ENCODE measurements at places on chromosomes 1 and 21.

GRCh38 chr1:52460694-52461093, 56.3 kb downstream of the PRPF38A start:
- no peak for DNase-seq

GRCh38 chr1:199460933-199461332, 566.6 kb upstream of the NR5A2 start:
- no peak for DNase-seq

GRCh38 chr21:25441835-25442234, 165.4 kb downstream of the MRPL39 start:
- no peak for DNase-seq

DNA sequence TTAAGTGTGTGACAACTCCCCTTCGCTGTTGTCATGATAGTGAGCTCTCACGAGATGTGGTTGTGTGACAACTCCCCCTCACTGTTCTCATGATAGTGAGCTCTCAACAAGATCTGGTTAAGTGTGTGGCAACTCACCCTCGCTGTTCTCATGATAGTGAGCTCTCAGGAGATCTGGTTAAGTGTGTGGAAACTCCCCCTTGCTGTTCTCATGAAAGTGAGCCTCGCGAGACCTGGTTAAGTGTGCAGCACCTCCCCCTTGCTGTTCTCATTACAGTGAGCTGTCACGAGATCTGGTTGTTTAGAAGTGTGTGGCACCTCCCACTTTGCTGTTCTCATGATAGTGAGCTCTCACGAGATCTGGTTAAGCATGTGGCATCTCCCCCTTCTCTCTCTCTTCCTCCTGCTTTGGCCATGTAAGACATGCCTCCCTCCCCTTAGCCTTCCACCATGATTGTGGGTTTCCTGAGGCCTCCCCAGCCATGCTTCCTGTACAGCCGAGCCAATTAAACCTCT, 25.1 kb upstream of the LSS start:
- no peak for DNase-seq

DNA sequence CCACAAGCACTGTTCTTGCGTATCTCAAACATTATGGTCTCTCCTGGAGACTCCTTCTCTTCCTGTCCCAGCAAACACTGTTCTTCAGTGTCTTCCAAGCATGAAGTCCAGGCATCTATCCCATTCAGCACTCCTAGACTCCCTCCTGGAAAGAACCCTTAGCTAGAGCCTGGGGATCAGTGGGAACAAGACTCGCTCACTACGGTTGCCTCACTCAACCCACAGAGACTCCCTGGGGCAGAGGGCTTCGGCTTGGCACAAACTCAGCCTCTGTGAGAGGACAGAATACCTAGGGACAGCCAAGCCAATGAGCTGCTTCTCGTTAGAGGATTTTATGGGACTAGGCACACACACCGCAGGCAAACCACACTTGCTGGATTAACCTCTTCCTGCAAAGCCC, 86.5 kb upstream of the IPO9 start:
- no peak for DNase-seq

GRCh38 chr1:183609759-183610452, 19.6 kb upstream of the NCF2 start:
- no peak for DNase-seq

DNA sequence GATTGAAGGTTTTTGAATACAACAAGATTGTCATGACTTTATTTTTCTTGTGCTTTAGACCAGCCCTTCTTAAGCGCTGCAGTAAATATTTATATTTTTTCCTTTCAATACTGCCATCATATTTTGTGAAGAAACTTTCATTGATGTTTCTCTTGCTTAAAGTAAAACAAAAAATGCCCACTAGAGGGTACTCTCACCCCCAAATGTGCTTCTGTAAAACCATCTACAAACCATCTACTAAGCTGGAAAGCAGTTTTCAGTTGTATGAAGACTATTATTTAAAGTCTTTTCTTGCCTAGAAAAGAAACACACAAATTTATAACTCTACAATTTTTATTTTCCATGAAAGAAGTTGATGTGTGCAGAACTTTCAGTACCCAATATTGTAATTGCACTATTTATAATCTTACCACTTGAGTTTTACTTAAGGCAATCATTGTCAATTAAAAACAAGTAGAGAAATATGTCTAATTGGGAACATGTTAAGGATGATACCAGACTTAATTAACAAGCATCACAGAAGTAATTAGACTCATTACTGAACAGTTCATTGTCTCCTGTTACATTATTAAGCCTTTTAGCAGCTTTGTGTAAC, 10.7 kb downstream of the LEPR start:
- DNase-seq, result peak; percentile 41

DNA sequence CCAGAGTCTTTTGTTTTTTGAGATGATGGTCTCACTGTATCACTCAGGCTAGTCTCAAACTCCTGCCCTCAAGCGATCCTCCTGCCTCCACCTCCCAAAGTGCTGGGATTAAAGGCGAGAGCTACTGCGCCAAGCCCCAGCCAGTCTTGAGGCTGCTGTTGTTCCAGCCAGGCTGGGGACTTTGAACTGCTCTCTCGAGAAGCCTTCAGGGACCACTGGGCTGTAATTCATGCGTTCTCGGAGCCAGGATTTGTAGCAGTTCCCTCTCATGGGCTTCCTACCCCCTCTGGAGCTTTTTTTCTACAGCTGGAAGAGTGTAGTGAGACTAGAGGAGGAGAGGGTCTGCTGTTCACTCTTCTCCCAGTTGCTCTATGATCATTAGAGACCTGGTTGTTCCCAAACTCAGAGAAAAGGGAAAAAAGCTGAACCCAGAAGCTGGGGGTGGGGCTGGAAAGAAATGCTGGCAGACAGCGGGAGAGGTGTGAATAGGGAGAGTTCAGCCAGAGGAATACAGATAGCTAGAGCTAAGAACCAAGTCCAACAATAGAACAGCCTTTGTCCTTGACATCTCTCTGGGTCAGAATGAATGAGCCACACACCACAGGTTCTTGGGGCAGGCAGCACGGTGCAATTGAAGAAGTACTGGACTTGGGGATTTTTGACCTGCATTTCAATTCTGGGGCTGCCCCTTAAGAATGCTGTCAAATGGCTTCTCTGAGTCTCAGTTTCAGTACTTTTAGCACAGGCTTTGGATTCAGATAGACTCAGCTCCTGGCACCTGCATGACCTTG, 13.2 kb upstream of the SLC41A1 start:
- no peak for DNase-seq

DNA sequence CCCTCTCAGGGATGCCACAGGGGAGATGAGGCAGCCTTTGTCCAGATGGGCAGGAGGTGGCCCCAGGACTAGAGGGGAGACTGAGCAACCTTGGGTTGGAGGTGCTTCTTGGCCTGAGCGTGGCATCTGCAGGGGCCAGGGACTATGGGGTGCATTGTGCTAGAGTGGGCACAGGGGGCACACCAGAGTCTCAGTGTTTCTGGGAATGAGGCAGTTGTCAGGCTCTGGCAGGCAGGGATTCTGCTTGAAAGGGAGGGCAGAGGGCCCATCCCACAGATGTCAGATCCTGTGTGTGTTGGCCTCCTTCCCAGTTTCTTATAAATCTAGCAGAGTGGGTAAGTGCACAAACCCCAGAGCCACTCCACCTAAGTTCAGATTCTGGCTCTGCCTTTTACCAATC, 13.7 kb downstream of the LGR6 start:
- DNase-seq, result no peak

GRCh38 chr1:29050166-29050565, 73.5 kb downstream of the TMEM200B start:
- no peak for DNase-seq

DNA sequence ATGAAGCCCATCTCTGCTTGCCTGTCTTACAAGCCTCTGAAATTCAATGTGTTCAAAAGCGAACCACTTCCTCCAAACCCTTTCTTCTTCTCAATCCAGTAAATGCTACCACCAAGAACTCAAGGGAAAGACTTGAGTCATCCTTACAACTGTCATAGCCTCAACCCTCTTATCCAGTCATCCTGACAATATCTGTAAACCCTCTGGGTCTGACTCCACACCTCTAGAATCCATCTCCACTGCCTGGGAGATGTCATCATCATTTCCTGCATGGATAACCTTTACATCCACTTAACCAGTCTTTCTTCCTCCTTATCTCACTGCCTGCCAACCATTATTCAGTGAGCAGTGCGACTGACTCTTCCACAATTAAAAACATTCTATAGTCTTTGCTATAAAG, 441.1 kb downstream of the SETD4 start:
- no peak for DNase-seq

- no peak for DNase-seq
Measured at GRCh38 chr1:21882721-21883415, 54.2 kb downstream of the HSPG2 start.

- peak; percentile 10 for DNase-seq
Measured at GRCh38 chr21:33230545-33231324, 997 bp downstream of the IFNAR2 start.

GRCh38 chr21:38384238-38384560, 114.1 kb downstream of the ERG start:
- no peak for DNase-seq

DNA sequence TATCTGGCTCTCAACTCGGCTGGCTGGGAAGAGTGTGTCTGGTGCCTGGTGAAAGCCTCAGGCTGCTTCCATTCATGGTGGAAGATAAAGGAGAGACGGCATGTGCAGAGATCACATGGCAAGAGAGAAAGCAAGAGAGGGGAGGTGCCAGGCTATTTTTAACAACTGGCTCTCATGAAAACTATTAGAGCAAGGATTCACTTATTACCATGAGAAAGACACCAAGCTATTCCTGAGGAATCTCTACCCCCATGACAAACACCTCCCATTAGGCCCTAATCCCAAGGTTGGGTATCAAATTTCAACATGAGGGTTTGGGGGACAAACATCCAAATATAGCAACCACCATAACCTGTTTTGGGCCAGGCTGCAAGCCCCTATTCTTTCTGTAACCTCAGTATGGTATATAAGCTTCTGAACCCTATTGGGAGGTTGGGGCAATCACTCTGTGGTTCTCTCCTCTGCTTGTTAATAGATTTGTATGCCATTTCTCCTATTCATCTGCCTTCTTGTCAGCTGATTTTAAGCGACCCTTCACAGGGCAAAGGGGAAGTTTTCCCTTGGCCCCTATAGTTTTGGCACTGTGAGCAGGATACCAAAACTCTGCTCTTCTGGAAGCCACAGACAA, 179.0 kb upstream of the TNR start:
- no peak for DNase-seq

DNA sequence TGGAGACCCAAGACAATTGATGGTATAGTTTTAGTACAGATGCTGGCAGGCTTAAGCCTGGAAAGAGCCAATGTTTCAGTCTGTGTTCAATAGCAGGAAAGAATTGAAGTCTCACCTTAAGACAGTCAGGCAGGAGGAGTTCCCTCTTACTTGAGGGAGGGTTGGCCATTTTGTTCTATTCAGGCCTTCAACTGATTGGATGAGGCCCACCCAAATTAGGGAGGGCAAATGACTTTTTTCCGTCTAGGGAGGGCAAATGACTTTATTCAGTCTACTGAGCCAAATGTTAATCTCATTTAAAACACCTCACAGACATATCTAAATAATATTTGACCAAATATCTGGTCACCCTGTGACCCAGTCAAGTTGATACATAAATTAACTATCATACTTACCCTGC, 31.4 kb upstream of the ELAVL4 start:
- DNase-seq, result no peak

- DNase-seq, result no peak
Measured at GRCh38 chr1:116167625-116168276, 56.6 kb downstream of the MAB21L3 start.

GRCh38 chr1:232029315-232029714, 402.7 kb downstream of the DISC1 start:
- no peak for DNase-seq

GRCh38 chr21:46317710-46318463, 5.8 kb downstream of the C21orf58 start:
- no peak for DNase-seq

GRCh38 chr1:202578001-202578504, 132.2 kb downstream of the SYT2 start:
- no peak for DNase-seq

- no peak for DNase-seq
Measured at GRCh38 chr1:4769516-4770280, 115.3 kb downstream of the AJAP1 start.

DNA sequence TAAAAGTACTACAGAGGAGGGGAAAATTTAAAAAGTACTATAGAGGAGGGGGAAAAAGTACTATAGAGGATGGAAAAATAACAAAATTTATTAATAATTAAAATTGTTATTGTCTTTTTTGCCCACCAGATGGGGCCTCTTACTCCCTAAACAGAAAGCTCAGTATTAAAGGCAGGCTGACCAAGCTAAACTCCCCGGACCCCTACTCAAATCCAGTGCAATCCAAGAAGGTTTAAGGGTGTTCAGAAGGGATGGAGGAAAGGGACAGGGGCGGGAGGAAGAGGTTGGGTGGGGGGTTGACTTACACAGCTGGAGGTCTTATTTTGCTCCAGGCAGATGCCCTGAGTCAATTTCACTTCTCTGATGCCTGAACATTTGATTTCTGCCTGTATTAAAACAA, 13.7 kb downstream of the CD34 start:
- peak; percentile 11 for DNase-seq
